Activated CD4-positive, alpha-beta T cell treated with anti-CD3 and anti-CD28 coated beads for 36 hours (primary cell): ENCODE measurements at places on chromosomes 12 and 14.

DNA sequence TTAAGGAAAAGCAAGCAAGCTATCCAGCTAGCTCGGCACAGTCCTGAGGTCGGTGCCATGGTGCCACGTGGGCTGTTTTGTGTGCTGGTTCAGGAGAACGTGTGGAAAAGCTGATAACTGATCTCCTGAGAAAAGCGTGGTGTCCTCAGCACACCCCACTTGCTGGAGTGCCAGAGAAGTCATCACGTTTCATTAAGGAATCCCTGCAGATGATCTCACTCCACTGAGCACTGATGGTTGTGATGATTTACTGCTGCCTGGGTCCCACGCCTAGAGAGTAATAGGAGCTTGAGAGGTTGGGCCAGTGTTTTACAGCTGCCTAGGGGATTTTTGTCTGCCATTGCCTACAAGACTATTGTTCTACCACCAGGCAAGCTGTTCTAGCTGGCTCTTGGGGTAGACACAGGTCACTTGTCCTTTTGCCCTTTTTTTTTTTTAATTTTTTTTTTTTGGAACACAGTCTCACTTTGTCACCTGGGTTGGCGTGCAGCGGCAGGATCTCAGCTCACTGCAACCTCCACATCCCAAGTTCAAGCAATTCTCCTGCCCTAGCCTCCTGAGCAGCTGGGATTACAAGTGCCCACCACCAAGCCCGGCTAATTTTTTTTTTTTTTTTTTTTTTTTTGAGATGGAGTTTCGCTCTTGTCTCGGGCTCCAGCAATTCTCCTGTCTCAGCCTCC, 42.3 kb upstream of the EVL start:
- DNase-seq, result no peak

DNA sequence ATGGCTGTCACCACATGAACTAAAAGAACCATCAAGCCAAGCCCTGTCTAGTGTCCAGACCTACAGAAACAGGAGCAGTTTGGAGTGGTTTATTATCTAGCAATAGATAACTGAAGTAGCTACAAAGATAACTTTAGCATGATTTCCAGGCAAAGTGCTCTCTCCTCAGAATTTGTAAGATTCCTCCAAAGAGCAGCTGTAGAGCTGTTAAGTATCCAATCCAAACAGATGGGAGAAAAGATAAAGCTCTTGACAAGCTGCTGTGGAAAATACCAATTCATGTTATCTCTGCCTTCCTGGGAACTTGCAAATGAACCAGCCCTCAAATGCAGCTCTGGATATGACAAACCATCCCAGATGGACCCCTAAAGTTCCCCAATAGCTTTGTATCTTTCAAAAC, 78.9 kb upstream of the RESF1 start:
- DNase-seq, result no peak

DNA sequence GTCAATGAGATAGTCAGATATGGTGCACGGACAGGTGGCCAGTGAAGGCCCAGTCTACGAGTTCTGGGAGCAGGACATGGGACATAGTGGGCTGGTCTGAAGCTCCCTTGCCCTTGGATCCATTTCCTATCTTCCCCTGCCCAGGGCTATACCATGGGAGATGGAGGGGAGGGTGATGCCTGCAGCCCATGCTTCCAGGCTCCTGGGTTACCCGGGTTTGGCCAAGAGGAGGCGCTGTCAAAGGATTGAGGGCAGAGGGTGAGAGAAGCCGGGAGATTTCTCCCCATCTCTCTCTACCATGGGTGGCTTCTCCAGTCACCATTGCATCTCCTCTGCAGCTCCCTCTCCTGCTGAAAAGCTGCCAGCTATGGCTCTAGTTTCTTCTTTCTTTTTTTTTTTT, 52.8 kb upstream of the LHX5 start:
- no peak for DNase-seq

DNA sequence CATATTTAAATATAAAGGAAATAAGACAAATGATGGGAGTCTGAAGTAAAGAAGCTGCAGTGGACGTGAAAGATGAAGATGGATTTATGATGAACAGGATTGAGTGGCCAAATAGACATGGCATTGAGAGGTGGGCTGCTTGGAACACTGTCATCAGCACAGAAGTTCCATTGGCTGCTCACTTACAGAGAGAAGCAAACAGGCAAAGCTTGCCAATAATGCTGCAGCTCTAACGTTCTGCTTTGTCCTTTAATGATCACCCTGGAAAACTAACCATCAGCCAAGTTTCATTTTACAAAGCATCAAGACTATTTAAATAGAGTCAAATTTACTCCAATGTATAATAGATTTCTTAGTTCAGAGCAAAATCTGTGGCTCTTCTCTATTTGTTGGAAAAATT, 721.4 kb downstream of the TMTC2 start:
- DNase-seq, result no peak

DNA sequence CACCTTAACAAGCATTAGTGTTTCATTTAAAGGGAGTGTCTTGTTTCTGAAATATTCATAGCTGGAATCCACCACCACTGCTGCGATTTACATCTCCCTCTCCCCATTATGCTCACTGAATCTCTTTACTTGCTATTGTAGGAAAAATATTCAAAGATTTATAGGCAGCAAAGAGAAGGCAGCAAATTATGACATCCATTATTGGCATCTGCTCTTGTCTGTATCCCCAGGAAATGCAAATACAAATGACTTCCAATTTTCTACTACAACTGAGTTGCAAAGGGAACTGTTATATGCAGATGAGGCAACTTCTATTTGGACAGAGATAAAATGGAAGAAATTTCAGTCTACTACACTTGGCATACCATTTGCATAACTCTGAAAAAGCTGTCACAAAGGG, 88.4 kb upstream of the PRKD1 start:
- no peak for DNase-seq
